Renal cortical epithelial cell (primary cell): ENCODE measurements at places on chromosomes 16 and 17.

GRCh38 chr16:89373355-89374110, 116.8 kb downstream of the ANKRD11 start:
- peak; percentile 45 for DNase-seq

DNA sequence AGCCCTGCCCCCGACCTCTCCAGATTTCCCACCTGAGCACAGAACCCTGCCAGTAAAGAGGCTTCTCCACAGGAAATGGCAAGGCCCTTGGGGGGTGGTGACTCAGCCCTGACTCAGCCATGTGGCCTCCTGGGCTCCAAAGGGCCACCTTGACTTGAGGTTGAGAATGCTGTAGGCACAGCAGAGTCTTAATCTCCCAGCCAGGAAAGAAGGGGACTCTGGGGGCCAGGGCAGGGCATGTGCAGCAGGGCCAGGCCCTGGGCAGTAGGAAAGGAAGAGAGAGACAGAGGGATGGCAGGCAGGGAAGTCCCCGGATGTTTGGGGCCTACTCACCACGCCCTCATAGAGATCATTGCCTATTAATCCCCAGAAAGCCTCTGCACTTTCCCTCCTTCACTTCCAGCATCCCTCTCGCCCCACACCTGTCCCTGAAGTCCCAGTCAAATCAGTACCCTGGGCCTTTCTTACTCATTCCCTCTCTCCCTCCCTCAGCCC, 4.8 kb upstream of the ITGA3 start:
- peak; percentile 96 for DNase-seq

- no peak for DNase-seq
These were observed 132.1 kb downstream of the KCNJ12 start for GRCh38 chr17:21508211-21508610.

GRCh38 chr17:6523330-6523729, 33.0 kb downstream of the PITPNM3 start:
- DNase-seq: peak; percentile 89

DNA sequence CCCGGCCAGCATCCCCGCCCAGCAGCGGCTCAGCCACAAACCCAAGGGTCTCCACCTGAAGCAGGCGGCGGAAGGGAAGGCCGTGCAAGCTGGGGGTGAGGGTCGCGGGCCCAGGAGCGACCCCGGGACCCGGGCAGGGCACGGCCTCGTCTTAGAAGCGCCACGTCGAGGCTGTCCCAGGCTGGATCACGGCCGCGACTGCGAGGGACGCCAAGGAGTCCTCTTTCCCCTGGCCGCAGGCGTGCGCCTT, 538 bp upstream of the CCNF start:
- DNase-seq: no peak
